ENCODE measurements at places on chromosomes 1 and 21.

DNA sequence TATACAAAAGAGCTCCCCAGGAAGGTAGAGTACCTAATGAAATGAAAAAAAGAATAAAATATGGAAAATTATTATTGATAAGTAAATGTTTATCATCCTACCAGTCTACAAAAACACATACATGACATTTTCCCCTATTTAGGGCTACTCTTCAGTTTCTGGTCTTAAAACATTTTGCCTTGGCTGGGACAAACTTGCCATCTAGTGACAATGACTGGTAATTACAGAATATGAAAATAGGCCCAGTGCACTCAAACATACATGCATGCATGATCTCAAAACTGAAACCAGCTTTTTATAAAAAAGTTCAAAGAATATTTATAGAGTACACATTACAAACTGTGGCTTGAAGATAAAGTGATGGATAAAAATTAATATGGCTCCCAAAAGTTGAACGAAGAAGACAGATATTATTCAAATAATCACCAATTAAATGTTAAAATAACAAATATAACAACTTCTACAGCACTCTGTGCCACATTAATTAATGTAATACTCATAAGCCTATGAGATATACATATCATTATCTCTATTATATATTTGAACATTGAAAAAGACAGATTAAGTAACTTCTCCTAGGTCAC lies 10.5 kb upstream of the RNPC3 start:
- H3K36me3 ChIP-seq, result no peaks in the 10 kb centered on the region
- no peaks in the 10 kb centered on the region for H3K4me1 ChIP-seq
- no peak overlapping the region for H3K4me3 ChIP-seq
- H3K27me3 ChIP-seq, result no peaks in the 10 kb centered on the region
- H3K27ac ChIP-seq, result no peak overlapping the region
- DNase-seq, result no peak

- no peak overlapping the region for H3K4me3 ChIP-seq
- no peaks in the 10 kb centered on the region for H3K36me3 ChIP-seq
- no peaks in the 10 kb centered on the region for H3K27me3 ChIP-seq
- H3K4me1 ChIP-seq, result no peaks in the 10 kb centered on the region
Observed at GRCh38 chr1:26122988-26123973, 11.7 kb downstream of the PDIK1L start.

DNA sequence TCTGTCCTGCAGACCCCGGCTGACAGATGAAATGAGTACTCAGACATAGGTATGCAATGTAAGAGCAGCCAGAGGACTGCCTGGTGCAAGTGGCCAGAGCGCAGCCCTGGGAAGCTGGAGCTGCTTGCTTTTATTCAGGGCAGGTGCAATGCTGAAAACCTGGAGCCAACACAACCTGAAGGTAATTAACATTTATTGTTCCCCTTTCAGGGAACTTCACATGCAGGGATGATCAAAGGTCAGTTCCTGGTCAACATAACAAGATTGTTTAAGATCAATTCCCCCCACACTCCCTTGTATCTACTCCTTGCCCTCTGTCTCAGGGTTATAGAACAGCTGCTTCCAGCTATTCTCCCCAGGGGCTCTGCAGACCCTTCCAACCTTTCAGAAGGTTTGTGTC lies 48.7 kb upstream of the PRELP start:
- H3K27ac ChIP-seq, result no peak overlapping the region
- H3K4me1 ChIP-seq, result peaks cover 8% of the 10 kb centered on the region
- no peaks in the 10 kb centered on the region for H3K27me3 ChIP-seq

DNA sequence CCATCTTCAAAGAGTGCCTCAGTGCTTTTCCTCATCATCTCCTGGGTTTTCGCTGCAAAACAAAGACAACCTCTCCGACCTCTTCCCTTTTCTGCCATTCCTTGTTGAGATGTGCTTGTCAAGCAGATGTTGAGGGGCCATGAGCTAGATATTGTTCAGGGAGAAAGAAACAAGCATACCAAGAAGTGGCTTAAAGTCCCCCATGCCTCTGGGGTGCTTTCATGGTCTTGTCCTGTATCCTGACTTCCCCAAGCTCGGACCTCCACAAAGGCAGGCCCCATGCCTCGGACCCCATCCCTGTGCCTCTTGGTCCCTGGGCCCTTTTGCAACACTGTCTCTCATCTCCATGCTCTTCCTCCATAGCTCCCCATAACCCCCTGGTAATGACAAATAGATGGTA lies 103.8 kb downstream of the C1orf94 start:
- no peaks in the 10 kb centered on the region for H3K36me3 ChIP-seq
- DNase-seq, result no peak
- H3K27me3 ChIP-seq, result no peaks in the 10 kb centered on the region
- no peaks in the 10 kb centered on the region for H3K4me1 ChIP-seq

GRCh38 chr1:113452921-113453770 lies 62.8 kb downstream of the MAGI3 start:
- no peaks in the 10 kb centered on the region for H3K27me3 ChIP-seq
- peak; percentile 8 for DNase-seq
- no peak overlapping the region for H3K27ac ChIP-seq
- H3K4me1 ChIP-seq, result no peaks in the 10 kb centered on the region
- H3K4me3 ChIP-seq, result no peak overlapping the region

DNA sequence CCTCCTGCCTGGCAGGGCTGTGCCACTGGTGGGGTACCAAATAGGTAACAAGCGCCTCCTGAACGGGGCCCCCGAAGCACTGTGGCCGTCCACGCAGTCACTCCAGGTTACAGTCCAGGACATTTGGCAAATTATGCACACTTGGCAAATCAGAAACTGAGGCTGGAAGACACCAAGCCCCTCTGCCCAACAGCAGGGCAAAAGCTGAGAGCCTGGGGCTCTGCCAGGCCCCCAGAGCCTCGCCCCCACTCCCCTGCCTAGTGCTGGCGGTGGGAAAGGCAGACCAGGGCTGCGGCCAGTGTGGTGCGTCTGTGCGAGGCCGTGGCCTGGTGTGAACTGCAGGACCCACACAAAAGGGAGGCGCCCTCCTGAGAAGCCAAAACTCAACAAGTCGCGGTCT lies 9.4 kb downstream of the PANK4 start:
- no peak for DNase-seq
- no peak overlapping the region for H3K4me3 ChIP-seq
- H3K27me3 ChIP-seq, result no peaks in the 10 kb centered on the region
- H3K27ac ChIP-seq, result no peak overlapping the region

DNA sequence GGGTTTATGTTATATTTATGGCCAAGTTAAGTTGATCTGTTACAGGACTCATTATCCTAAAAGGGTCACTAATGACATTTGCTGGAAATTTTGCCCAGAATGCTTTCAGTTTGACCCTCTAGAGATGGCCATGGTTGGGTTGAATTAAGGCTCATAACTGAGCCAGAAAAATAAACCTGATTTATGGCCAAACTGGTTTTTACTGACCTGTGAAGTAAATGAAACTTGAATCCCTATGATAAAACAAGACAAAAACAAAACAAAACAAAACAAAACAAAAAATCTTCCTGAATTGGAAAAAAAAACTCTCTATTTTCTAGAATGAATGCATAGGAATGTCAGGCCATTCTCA lies 72.5 kb upstream of the CLDN14 start:
- H3K27ac ChIP-seq, result no peak overlapping the region
- no peaks in the 10 kb centered on the region for H3K36me3 ChIP-seq
- no peak overlapping the region for H3K4me3 ChIP-seq
- H3K27me3 ChIP-seq, result no peaks in the 10 kb centered on the region
- DNase-seq, result no peak

DNA sequence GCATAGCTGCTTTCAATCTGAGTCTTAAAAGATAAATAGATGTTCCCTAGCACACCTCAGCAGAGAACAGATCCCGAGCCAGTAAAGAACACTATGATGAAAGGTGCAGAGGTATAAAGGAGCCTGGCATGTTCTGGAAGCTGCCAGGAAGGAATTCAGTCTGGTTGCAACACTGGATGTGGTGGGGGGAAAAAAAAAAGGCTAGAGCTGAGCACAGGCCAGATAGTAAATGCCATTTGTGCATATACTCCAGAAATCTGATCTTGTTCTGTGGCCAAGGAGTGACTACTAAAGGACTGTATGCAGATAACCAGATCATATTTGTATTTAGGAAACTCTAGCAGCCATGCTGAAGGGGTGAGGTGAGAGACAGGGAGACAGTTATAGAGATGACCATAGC lies 240.3 kb downstream of the VAV3 start:
- no peaks in the 10 kb centered on the region for H3K27me3 ChIP-seq
- DNase-seq, result peak; percentile 59
- no peaks in the 10 kb centered on the region for H3K36me3 ChIP-seq
- no peak overlapping the region for H3K4me3 ChIP-seq
- H3K4me1 ChIP-seq, result no peaks in the 10 kb centered on the region

- H3K4me3 ChIP-seq, result no peak overlapping the region
- no peak for DNase-seq
- H3K27me3 ChIP-seq, result peaks cover 2% of the 10 kb centered on the region
- no peak overlapping the region for H3K27ac ChIP-seq
- H3K36me3 ChIP-seq, result no peaks in the 10 kb centered on the region
- no peaks in the 10 kb centered on the region for H3K4me1 ChIP-seq
Observed at GRCh38 chr1:240189386-240189989, 97.8 kb downstream of the FMN2 start.

DNA sequence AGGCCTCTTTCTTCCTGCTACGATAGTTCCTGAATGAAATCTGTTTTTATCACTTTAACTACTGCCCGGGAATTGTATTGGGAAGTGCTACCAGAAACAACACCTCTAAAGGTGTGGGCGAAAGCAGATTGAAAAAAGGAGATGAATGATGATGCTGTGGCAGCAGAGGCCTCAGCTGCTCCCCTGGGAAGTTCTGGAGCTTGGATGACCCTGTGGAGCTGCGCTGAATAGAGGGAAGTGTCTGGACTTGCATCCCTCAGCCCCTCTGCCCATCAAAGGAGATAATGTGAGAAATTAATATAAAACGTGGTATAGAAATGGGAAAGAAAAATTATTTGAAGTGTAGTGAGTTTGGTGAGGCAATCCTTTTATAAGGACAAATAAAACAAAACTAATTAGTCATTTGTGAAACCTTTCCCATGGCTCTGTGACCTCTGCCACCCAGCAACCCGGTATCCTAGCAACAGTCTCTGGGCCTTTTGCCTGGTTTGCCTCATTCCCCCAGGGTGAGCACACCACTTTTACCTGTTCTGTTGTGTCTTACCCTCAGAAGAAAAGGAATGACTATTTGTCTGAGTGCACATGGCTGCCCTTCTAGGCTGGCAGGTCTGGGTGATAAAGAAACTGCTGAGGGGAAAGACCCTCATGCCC lies 21.3 kb downstream of the OVAAL start:
- no peaks in the 10 kb centered on the region for H3K27me3 ChIP-seq
- H3K4me1 ChIP-seq, result no peaks in the 10 kb centered on the region
- H3K27ac ChIP-seq, result no peak overlapping the region
- H3K36me3 ChIP-seq, result no peaks in the 10 kb centered on the region
- no peak for DNase-seq

DNA sequence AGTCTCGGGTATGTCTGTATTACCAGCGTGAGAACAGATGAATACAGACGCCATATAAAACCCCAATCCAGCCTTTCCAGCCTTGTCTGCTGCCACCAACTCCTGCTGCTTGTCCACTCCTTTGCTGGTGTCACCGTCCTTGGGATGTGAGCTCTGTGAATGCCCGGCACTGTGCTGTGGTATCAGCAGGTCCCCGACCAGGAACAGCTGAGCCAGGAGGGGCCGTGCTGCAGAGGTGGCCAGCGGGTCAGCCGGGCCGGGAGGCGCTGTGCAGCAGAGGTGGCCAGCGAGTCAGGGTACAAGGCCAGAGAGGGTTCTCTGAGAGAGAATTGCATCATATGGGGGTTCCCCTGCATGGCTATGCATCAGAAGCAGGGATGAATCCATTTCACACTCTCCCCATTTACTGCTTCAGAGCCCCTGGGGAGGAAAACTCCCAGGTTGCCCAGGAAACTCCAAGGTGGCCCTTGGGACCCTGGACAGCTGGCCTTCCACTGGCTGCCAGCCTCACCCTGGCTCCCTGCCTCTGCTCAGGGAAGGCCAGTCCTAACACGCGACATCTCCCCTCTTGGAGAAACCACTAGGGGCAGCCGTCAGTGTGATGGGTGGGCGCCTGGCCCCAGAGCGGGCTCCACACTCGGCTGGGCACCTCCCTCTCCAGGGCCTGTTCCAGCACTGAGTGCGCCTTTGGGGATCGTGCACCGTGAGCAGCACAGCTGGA lies 122.4 kb upstream of the COL6A1 start:
- no peak for DNase-seq
- no peaks in the 10 kb centered on the region for H3K4me1 ChIP-seq
- H3K4me3 ChIP-seq, result no peak overlapping the region
- H3K36me3 ChIP-seq, result no peaks in the 10 kb centered on the region

GRCh38 chr1:184297244-184297750 lies 89.5 kb upstream of the C1orf21 start:
- no peak overlapping the region for H3K4me3 ChIP-seq
- H3K27ac ChIP-seq, result no peak overlapping the region
- H3K4me1 ChIP-seq, result no peaks in the 10 kb centered on the region
- no peak for DNase-seq
- no peaks in the 10 kb centered on the region for H3K27me3 ChIP-seq

GRCh38 chr1:223845037-223845809 lies 524 bp downstream of the TP53BP2 start:
- no peaks in the 10 kb centered on the region for H3K27me3 ChIP-seq
- peak overlapping the region; percentile 92 for H3K4me3 ChIP-seq
- peak overlapping the region; percentile 98 for H3K27ac ChIP-seq
- DNase-seq, result peak; percentile 33

- no peaks in the 10 kb centered on the region for H3K4me1 ChIP-seq
- no peaks in the 10 kb centered on the region for H3K36me3 ChIP-seq
- no peak overlapping the region for H3K4me3 ChIP-seq
- H3K27ac ChIP-seq, result no peak overlapping the region
- H3K27me3 ChIP-seq, result no peaks in the 10 kb centered on the region
Observed at GRCh38 chr1:7422966-7423365, 348.1 kb upstream of the VAMP3 start.

DNA sequence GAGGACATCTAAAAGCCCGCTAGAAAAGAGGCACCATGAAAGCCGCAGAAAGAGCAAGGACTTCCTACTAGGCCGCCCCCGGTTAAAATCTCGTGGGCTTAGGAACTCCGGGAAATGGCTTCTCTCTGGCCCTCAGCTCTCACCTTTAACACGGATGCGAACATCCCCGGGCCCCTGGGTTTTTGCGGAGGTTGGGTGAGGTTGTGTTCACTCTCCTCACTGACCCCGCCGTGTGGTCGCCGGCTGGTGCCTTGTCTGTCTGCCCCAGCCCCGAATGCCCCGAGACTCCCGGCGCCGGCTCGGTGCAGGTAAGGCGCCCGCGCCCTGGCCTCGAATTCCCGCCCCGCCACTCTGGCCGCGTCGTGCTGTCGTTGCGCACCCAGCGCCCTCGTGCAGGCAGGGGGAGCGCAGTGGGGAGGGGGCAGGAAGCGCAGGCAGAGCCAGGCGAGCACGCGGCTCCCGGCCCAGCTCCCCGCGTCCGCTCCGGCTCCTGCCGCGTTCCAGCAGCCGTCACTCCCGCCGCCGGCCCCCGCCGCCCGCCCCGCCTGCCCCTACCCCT lies at the start of gene SHISAL2A:
SHISAL2A (plus strand) TSS at position 437 of the 559 bp plus-strand sequence. CDS start 326 bp downstream, outside the sequence.
- no peaks in the 10 kb centered on the region for H3K4me1 ChIP-seq
- no peak for DNase-seq
- H3K4me3 ChIP-seq, result peak within 1 kb of the TSS; percentile 25
- H3K27ac ChIP-seq, result no peak within 1 kb of the TSS
- H3K27me3 ChIP-seq, result peaks cover 4% of the 10 kb centered on the region

- no peak for DNase-seq
- H3K4me3 ChIP-seq, result no peak overlapping the region
- no peaks in the 10 kb centered on the region for H3K4me1 ChIP-seq
- no peaks in the 10 kb centered on the region for H3K36me3 ChIP-seq
Observed at GRCh38 chr1:85663382-85663781, 44.9 kb downstream of the ZNHIT6 start.

- no peak overlapping the region for H3K4me3 ChIP-seq
- H3K27me3 ChIP-seq, result no peaks in the 10 kb centered on the region
- H3K4me1 ChIP-seq, result no peaks in the 10 kb centered on the region
- H3K36me3 ChIP-seq, result no peaks in the 10 kb centered on the region
- DNase-seq, result peak; percentile 5
Observed at GRCh38 chr1:106978477-106979322, 77.8 kb upstream of the PRMT6 start.
